Activated CD8-positive, alpha-beta memory T cell treated with anti-CD3 and anti-CD28 coated beads, Interleukin-2, amount 10 ng/mL, durations not matched to agents 7 days and 5 days (primary cell): ENCODE measurements at places on chromosomes 3 and 15.

- no peaks in the 10 kb centered on the region for H3K4me1 ChIP-seq
- no peak overlapping the region for H3K4me3 ChIP-seq
- H3K27me3 ChIP-seq = peaks cover 12% of the 10 kb centered on the region
- H3K27ac ChIP-seq = no peak overlapping the region
- no peaks in the 10 kb centered on the region for H3K36me3 ChIP-seq
- DNase-seq = no peak
These were observed 294.8 kb downstream of the MCTP2 start for GRCh38 chr15:94526071-94526689.

GRCh38 chr3:134527037-134527436, 41.2 kb downstream of the CEP63 start:
- H3K27me3 ChIP-seq = no peaks in the 10 kb centered on the region
- DNase-seq = no peak
- H3K4me3 ChIP-seq = no peak overlapping the region
- no peak overlapping the region for H3K27ac ChIP-seq
- H3K36me3 ChIP-seq = peaks cover 49% of the 10 kb centered on the region

DNA sequence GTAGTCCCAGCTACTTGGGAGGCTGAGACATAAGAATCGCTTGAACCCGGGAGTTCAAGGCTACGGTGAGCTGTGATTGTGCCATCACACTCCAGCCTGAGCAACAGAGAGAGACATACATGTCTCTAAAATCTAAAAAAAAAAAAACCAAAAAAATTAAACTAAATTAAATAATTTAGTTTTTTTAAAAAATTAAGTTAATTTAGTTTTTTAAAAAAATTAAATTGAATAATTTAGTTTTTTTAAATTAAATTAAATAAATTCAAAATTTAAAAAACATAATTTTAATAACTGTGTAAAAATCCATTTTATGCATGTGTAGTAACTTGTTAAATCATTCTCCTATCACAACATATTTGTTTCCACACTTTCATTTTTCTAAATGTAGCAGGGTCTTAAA, 20.1 kb upstream of the ARPIN start:
- DNase-seq = no peak
- H3K4me3 ChIP-seq = no peak overlapping the region
- no peaks in the 10 kb centered on the region for H3K36me3 ChIP-seq
- no peak overlapping the region for H3K27ac ChIP-seq

GRCh38 chr3:163722405-163722804, 1355.9 kb downstream of the SI start:
- H3K4me3 ChIP-seq = no peak overlapping the region
- no peak for DNase-seq
- H3K27me3 ChIP-seq = no peaks in the 10 kb centered on the region

DNA sequence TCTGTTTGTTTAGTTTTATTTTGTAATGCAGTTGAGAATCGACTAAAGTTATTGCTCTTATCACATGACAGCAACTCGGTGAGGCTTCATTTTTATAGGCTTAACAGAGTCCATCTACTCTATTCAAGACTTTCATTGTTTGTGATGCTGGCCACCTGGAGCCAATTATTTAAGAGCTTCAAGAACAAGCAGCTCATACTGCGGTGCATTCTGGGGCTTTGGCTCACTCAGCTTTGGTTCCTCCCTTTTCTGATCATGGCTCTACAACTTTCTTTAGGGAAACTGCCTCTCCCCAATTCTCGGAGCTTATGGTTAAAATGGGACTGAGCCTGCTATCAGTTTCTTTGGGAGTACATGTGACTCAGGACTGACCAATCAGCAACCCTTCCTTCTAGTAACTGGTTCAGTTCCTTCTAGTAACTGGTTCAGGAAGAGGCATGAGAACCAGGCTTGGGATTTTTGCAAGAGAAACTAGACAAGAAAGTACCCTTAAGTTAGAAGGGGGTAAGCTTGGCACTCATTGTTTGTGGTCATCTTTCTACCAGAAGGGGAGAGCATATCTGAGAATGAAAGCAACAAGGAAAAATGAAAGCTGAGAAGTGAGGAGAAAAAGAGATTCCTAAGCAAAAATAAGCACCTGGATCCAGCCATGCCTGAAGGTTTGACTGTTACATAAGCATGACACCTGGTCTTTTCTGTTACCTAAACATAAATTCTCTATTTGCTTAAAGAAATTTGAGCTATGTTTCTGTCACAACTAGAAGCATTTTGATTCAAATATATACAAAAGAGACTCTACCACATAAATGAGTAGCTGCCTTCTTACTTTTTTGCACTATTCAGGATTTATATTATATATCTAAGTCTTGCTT, 24.1 kb upstream of the ARHGEF3 start:
- peaks cover 38% of the 10 kb centered on the region for H3K4me1 ChIP-seq
- no peak overlapping the region for H3K27ac ChIP-seq
- no peaks in the 10 kb centered on the region for H3K27me3 ChIP-seq
- no peak for DNase-seq
- no peak overlapping the region for H3K4me3 ChIP-seq
- H3K36me3 ChIP-seq = peaks cover 8% of the 10 kb centered on the region

DNA sequence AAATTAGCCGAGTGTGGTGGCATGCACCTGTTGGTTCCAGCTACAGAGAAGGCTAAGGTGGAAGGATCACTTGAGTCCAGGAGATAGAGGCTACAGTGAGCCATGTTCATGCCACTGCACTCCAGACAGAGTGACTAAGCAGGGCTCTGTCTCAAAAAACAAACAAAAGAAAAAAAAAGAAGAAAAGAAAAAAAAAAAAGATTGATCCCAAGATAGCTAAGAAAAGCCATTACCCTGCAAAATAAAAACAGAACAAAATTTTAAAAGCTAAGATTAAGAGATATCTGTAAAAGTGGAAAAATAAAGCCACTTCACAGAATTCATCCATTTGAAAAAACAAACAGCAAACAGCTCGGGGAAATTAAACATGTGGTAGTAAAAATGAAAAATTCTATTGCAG, 23.8 kb downstream of the LRRC2 start:
- peaks cover 3% of the 10 kb centered on the region for H3K36me3 ChIP-seq
- peaks cover 6% of the 10 kb centered on the region for H3K27me3 ChIP-seq
- H3K27ac ChIP-seq = no peak overlapping the region

DNA sequence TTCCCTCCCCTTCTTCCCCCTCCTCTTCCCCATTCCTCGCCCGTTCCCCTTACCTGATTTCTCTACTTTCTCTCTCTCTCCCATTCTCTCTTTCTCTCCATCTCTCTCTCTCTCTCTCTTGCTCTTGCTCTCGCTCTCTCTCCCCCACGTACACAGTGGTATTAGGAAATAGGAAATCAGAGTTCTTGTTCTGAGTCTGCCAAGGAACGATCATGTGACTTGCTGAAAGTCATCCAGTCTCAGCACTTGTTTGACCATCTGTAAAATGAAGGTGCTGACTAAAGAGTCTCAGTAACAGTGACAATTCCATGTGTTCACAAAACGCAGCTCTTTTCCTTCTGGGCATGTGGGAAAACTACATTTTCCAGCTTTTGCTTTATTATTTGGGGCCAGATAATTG, 445.0 kb upstream of the TGFBR2 start:
- H3K4me1 ChIP-seq = no peaks in the 10 kb centered on the region
- peaks cover 2% of the 10 kb centered on the region for H3K36me3 ChIP-seq
- H3K4me3 ChIP-seq = no peak overlapping the region
- no peak overlapping the region for H3K27ac ChIP-seq
- no peak for DNase-seq

GRCh38 chr3:82005266-82005665, 243.8 kb upstream of the GBE1 start:
- DNase-seq = no peak
- no peaks in the 10 kb centered on the region for H3K27me3 ChIP-seq
- H3K4me1 ChIP-seq = no peaks in the 10 kb centered on the region

DNA sequence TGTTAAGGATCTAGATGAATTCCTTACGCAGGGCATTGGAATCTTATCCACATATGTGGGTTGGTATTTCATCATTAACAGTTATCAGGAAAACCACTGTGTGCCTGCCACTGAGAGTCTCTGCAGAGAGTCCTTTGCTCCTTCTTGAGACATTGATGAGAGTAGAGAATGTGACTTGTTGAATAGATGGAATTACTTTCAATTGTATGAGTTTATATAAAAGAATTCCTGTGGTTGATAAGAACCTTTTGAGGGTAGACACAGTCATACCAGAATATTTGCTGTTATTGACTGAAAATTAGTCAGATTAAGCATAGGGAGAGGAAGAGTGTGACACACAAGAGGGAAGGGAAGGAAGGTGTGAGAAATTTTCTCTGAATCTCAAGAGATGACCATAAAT, 30.8 kb downstream of the ARHGEF26 start:
- no peak overlapping the region for H3K4me3 ChIP-seq
- DNase-seq = no peak
- H3K4me1 ChIP-seq = no peaks in the 10 kb centered on the region

GRCh38 chr3:150144191-150144708, 173.6 kb upstream of the PFN2 start:
- H3K27me3 ChIP-seq = peaks cover 18% of the 10 kb centered on the region
- peaks cover 7% of the 10 kb centered on the region for H3K4me1 ChIP-seq
- DNase-seq = no peak
- H3K27ac ChIP-seq = no peak overlapping the region
- no peaks in the 10 kb centered on the region for H3K36me3 ChIP-seq

DNA sequence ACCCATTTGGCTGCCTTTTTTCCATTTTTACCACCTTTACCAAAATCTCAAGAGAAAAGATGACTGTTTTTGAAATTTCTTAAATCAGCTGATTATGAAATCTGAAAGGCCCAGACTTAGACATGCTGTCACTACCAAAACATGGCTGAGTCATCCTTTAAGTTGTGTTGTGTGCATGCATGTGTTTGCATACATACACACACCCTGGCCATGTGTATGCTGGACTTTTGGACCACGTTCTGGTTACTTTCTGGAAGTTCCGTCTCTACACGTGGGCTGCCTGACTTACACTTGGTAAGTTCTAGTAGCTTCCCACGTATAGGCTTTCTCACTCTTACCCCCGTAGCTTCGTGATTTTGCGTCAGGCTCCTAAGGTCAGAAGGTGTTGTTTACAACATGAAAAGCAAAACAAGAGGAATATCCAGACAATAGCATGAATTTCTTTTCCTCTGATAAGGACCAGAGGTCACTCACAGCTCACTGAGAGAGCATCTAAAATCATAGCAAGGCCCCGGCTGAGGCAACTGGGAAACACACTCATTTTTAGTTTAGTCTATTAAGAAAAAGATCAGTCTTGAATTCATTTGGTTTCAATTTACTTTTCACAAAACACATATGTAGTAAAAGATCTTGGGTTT, 62.4 kb downstream of the COL8A1 start:
- no peak overlapping the region for H3K4me3 ChIP-seq
- H3K27me3 ChIP-seq = peaks cover 9% of the 10 kb centered on the region
- DNase-seq = no peak
- H3K36me3 ChIP-seq = no peaks in the 10 kb centered on the region
- H3K4me1 ChIP-seq = no peaks in the 10 kb centered on the region

GRCh38 chr3:177525987-177526712, 328.9 kb upstream of the TBL1XR1 start:
- H3K27ac ChIP-seq = no peak overlapping the region

- H3K36me3 ChIP-seq = no peaks in the 10 kb centered on the region
- H3K27me3 ChIP-seq = peaks cover 34% of the 10 kb centered on the region
These were observed 260.0 kb upstream of the THBS1 start for GRCh38 chr15:39320886-39321285.

GRCh38 chr3:17885986-17886385, 143.6 kb upstream of the TBC1D5 start:
- H3K36me3 ChIP-seq = no peaks in the 10 kb centered on the region
- H3K4me1 ChIP-seq = no peaks in the 10 kb centered on the region
- H3K27me3 ChIP-seq = peaks cover 23% of the 10 kb centered on the region
- no peak overlapping the region for H3K27ac ChIP-seq
- H3K4me3 ChIP-seq = no peak overlapping the region

DNA sequence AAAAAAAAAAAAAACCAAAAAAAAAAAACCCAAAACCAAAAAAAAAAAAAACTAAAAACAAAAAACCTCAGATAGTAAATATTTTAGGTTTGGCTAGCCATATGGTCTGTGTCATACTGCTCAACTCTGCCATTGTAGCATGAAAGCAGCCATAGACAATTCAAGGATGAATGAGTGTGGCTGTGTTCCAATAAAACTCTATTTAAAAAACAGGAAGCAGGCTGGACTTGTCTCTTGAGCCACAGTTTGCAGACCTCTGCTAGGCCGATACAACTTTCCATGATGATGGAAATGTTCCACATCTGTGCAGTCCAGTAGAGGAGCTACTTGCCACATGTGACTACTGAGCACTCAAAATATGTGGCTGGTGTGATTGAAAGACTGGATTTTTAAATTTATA, 11.1 kb downstream of the EFCAB12 start:
- no peak overlapping the region for H3K4me3 ChIP-seq
- no peak for DNase-seq
- H3K4me1 ChIP-seq = peaks cover 6% of the 10 kb centered on the region
- H3K36me3 ChIP-seq = no peaks in the 10 kb centered on the region

GRCh38 chr3:41244620-41245336, 45.5 kb downstream of the CTNNB1 start:
- H3K36me3 ChIP-seq = peaks cover 5% of the 10 kb centered on the region
- no peak overlapping the region for H3K4me3 ChIP-seq
- no peaks in the 10 kb centered on the region for H3K27me3 ChIP-seq
- no peak for DNase-seq

DNA sequence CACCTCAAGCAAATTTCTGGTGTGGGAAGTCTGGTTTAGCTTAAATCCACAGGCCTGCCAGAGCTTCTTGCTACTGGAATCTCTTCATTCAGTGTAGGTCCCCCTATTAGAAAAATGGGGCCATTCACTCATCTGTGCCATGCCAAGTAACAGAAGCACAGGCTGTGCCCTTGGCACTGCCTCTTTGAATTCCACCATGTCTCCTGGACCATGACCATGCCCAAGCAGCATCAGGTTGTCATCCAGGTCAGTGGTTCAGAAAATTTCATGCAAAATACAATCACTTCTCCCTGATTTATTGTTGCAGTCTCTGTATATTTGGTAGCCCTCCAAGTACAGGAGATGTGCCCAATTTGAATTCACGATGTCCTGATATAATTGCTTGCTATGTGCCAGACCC, 602.1 kb upstream of the ZNF385D start:
- no peaks in the 10 kb centered on the region for H3K4me1 ChIP-seq
- no peak overlapping the region for H3K27ac ChIP-seq
- no peaks in the 10 kb centered on the region for H3K27me3 ChIP-seq
- DNase-seq = no peak
- no peak overlapping the region for H3K4me3 ChIP-seq
- H3K36me3 ChIP-seq = no peaks in the 10 kb centered on the region

- H3K4me3 ChIP-seq = no peak overlapping the region
- H3K27ac ChIP-seq = no peak overlapping the region
- no peaks in the 10 kb centered on the region for H3K4me1 ChIP-seq
- DNase-seq = no peak
These were observed 34.3 kb downstream of the UBXN7 start for GRCh38 chr3:196397941-196398340.

DNA sequence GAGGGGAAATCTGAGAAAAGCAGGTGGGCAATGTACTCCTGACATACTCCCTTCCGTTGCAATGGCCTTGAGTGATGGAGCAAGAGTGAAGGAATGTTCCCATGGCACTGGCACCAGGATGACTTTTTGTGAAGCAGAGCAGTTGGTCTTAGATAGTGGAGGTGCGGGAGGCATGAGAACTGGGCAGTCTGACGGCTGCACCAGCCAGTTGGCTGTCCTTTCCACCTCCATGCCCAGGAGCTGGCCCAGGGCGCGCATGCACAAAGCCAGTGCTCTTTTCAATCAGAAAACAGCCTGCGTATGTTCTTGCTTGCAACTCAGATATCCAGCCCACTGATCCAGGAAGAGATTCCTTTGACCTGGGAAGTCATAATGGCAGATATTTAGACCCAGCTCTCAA, 136.8 kb downstream of the PGPEP1L start:
- H3K27me3 ChIP-seq = peaks cover 13% of the 10 kb centered on the region
- no peak for DNase-seq
- no peak overlapping the region for H3K27ac ChIP-seq

GRCh38 chr3:24933401-24933800, 438.8 kb upstream of the THRB start:
- H3K4me3 ChIP-seq = no peak overlapping the region
- no peaks in the 10 kb centered on the region for H3K4me1 ChIP-seq
- no peak for DNase-seq
- no peak overlapping the region for H3K27ac ChIP-seq
- no peaks in the 10 kb centered on the region for H3K27me3 ChIP-seq
